Right lung (tissue), 10 donors: ENCODE measurements at places on chromosomes 2 and 18.

GRCh38 chr18:63145166-63145850 is 174.3 kb downstream of the BCL2 start:
- DNase-seq: no peak

- DNase-seq: no peak
Observed at GRCh38 chr18:10249270-10249669, 205.2 kb upstream of the APCDD1 start.

- no peak for DNase-seq
Observed at GRCh38 chr2:47833516-47833968, 50.6 kb downstream of the MSH6 start.

DNA sequence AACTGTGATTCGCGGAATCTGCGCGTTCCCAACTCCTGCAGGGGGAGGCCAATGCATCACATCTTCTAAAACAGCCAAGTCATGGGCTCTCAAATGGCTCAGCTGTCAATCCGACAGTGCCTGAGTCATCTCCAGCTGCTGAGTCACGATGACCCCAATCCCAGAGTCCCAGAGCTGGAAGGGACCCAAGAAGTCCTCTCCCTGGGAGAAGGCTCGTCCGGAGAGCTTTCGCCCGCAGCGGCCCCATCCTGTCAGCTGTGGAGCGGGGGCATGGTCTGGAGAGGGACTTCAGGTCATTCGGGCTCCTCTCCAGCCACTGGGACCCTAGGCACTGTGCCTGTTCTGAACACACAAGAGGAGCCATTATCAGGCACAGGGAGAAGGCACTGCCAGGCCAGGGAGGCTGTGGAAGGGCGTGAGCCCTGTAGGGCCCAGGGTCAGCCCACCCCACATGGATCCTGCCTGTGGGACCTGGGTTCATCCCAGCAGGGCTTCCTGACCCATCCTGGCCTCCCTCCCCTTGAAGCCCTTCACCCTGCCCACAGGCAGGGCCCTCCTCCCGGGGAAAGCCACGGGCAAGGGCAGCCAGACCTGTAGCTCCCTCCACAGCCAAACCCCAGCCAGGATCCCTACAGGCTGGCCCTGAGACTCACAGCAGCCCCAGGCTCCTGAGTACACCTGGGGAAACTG is 47.6 kb upstream of the GPC1 start:
- no peak for DNase-seq

DNA sequence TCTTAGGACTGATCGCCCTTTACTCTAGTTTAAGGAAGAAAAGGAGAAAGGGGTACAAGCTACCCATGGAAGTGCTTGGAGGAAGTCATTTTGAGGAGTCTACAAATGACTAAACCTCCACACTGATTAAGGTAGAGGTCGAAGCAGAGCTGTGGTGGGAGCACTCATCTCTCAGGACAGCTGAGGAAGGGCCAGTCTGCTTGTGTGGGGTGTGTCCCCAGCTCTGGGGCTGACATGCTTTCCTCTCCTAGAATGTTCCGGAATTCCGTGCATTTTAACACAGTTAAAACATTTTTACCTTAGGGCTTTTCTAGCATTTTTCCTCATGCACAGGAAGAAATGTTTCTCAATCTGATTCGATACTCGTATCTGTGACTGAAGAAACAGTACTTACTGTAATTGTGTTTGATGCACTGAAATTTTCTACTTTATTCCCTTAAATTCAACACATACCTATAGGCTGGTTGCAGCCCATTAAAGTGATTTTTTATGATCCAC is 135.1 kb downstream of the NCK2 start:
- DNase-seq: no peak

- DNase-seq: no peak
Observed at GRCh38 chr2:44964752-44965236, 23.3 kb downstream of the SIX3 start.

DNA sequence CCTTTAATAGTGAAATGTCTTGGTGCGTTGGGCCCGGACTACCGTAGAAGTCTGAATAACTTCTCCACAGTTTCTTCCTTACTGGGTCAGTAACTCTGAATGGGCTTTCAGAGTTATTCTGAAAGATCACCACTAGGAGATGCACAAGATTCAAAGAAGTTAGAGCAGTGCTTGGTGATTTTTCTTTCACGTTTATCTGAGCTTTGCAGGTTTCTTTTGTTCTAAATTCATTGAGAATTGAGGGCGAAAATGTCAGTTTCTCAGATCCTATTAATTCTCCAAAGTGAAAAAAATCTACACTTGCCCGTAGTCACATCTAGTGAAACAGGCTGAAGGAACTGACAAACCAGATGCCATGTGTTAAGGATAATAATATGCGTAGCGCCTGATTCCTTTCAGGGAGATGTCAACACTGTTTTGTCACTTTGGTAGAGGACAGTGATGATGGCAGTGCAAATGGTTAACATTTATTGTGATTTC is 70.1 kb downstream of the QPCT start:
- peak; percentile 54 for DNase-seq

- no peak for DNase-seq
Observed at GRCh38 chr18:80233899-80234298, 13.4 kb downstream of the PARD6G start.
